Pericardium fibroblast (primary cell): ENCODE measurements at places on chromosomes 7 and 10. TPM values are rescaled to one million over a fixed set of nuclear protein-coding genes. Genes with fewer than 3 reads are reported as not detected.

CISD1 gene
- 12.3 and 19.0 TPM in 2 replicates for total RNA-seq

CARD11 gene
- total RNA-seq = 0.26 and 0.70 TPM in 2 replicates

NHLRC2 gene
- total RNA-seq = 13.9 and 14.1 TPM in 2 replicates

ACBD7 gene
- total RNA-seq = 0.47 and 2.5 TPM in 2 replicates

BLNK gene
- total RNA-seq = not detected in 2 replicates

MYO3A gene
- total RNA-seq = not detected in 2 replicates

MCU gene
- total RNA-seq = 38.0 and 41.5 TPM in 2 replicates

DGKB gene
- not detected in 2 replicates for total RNA-seq

UNCX gene
- total RNA-seq = not detected in 2 replicates

STEAP1B gene
- 2.9 and 3.8 TPM in 2 replicates for total RNA-seq

CNOT4 gene
- 9.0 and 9.2 TPM in 2 replicates for total RNA-seq

LLCFC1 gene
- not detected in 2 replicates for total RNA-seq

OGDHL gene
- total RNA-seq = 0.09 and 0.82 TPM in 2 replicates

ARHGEF35 gene
- 0.60 and 4.4 TPM in 2 replicates for total RNA-seq

ASIC3 gene
- total RNA-seq = 0.17 and 0.47 TPM in 2 replicates

LRRN3 gene
- total RNA-seq = 2.9 and 8.2 TPM in 2 replicates

C10orf105 gene
- total RNA-seq = 0.12 TPM in 1 of 2 replicates, not detected in the other

EN2 gene
- total RNA-seq = under 0.01 TPM in 1 of 2 replicates, not detected in the other
